ENCODE measurements at places on chromosomes 13 and 19.

- no peak for DNase-seq
Measured at GRCh38 chr13:31967155-31967554, 64.4 kb upstream of the FRY start.

DNA sequence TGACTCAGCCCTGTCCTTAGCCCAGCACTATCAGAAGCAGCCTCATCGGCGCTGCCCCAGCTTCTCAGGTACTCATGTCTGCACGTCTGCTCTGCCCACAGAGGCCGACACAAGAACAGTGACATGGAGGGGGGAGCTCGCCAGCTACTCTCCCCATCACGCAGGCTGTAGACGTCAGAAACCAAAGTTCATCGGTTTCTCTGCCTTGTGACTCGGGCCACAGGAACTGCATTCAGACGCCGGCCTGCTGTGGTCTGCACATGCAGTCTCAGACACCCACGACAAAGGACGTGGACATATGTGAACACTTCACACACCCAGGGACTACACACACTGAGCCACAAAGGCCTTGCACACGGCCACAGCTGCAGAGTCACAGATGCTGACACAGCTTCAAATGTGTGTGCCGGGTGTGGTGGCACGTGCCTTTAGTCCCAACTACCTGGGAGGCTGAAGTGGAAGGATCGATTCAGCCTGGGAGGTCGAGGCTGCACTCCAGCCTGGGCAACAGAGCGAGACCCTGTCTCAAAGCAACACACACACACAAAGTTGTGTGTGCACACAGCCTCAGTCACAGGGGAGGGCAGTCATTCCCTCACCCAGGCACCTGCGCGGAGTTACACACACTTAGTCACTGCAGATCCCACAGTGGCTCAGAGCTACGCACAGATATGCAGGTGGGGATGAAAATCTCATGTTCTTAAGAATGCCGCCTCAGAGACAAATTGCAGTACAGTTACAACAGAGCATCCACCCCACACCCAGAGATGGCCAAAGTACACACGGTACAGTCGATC is 4.9 kb upstream of the ZFP36 start:
- peak; percentile 26 for DNase-seq

DNA sequence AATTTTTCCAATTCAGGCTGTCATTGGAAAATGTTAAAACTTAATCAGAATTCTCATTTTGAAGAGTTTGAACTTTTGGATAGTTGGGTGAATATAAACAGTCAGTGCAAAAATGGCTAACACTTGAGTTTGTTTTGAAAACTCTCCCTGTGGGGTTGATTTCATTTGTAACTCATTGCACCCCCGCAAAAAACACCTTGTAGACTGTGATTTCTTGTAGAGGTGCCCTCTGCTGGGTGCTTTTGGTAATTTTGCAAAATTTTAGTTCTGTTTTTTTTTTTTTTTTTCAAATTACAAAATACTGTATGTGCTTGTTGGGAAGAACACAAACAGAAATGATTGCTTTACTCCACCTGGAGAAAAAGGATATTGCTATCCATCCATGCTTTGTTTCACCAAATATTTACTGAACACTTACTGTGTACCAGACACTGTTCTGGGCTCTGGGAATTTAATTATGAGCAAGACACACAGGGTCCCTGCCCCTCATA is 28.2 kb upstream of the GPI start:
- DNase-seq, result peak; percentile 50

DNA sequence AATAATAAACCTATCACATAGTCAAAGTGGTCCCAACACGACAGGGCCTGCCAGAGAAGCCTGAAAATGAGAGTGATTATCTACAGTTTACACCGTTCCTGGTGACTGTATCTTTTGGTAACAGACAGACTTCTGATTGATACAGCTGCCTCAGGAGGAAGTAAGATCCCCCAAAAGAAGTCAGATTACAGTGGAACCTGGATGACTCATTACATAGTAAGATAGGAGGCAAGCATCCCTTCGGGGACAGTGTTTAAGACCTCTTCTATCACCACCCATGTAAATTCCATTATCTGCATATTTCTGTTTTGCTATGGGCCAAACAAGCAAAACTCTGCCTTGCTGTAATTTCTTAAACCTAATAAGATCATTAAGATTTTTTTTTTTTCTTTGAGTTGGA is 44.0 kb upstream of the FLT1 start:
- no peak for DNase-seq

GRCh38 chr13:112469071-112469745 is 93.1 kb downstream of the SPACA7 start:
- DNase-seq, result no peak

DNA sequence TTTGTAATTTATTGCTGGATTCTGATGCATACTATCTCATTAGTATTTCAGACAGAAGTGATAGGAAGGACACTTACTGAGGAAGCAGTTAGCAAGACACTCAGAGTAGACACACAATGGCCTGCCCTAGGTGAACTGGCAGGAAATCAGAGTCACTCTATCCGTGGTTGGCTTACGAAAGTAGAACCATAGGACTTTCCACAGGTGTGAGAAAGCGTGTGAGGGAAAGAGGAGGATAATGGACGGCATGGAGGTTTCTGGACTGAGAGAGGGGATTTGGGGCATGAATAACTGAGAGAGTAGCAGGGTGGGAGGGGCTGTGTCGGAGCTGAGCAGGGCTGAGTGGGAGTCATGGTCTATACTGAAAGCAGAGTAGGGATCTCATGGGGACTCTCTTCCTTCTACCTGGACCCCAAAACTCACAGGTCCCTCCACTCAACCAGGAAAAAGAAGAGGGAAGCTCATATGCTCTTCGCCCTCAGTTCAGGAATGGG is 18.7 kb upstream of the EID2 start:
- DNase-seq, result no peak

GRCh38 chr13:60933638-60934037 is 482.0 kb downstream of the PCDH20 start:
- no peak for DNase-seq

GRCh38 chr13:102658660-102659059 is 36.2 kb downstream of the METTL21C start:
- no peak for DNase-seq

GRCh38 chr19:51654783-51655182 is 8.2 kb upstream of the SIGLEC14 start:
- DNase-seq, result no peak

DNA sequence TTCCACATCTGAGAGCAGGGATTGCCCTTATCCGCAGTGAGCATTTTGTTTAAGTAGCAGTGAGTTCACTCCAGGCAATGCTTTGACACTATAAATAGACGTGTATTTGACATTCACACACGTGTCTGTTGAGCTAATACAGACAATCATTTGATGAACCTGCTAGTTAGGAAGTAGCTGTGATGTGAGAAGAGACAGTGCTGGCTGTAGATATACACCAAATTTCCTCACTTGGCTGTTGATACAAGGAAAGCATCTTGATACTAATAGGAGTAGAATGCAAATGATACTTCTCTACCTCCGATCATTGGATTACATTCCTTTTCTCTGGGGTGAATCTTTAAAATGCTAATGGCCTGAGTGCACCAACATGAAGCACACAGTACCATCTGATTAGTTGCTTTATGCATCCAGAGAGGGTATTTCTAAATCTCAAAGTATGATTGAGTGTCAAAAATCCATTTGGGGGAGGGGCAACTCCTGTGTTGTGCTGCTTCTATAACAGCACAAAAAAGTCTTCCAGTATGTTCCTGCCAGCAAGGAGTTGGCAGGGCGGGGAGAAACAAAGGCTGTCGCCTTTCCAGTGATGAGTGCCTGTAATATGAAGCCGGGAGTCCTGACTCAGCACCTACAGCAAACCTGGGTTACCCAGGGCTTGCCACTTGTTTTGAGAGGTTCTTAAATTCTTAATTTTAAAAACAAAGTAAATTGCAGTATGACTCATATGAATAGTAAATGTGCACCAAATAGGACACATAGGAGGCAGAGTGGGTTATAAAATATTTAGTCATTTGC is 7.0 kb downstream of the CUL4A start:
- DNase-seq, result peak; percentile 60

- DNase-seq, result no peak
Measured at GRCh38 chr19:19662871-19663255, 613 bp downstream of the ATP13A1 start.

GRCh38 chr19:3664879-3665642 is 35.2 kb downstream of the PIP5K1C start:
- no peak for DNase-seq

DNA sequence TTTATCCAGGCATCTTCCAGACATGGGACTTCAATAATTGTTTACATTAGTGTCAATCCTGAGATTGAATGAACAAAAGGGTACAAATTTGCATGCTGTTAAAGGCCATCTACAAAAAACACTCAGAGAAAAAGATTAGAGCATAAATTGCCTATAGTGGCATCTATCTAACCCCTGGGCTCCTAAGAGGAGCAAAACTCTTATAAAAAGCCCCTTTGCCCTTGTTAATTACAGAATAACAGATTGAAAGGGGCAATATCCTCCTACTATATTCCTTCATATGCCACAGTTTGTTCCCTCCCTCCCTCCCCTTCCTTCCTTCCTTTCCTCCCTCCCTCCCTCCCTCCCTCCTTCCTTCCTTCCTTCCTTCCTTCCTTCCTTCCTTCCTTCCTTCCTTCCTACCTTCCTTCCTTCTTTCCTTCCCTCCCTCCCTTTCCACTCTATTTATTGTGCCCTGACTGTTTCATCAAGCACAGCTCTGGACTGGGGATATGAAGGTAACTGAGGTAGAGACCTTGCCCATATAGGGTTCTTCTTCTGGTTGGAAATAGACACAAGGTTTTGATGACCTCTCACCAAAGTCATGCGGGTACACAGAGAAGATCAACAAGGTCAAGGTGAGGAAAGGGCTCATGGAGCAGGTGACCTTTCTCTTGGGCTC is 49.5 kb downstream of the PCDH8 start:
- no peak for DNase-seq

- no peak for DNase-seq
Measured at GRCh38 chr13:40342461-40342860, 324.0 kb downstream of the FOXO1 start.

DNA sequence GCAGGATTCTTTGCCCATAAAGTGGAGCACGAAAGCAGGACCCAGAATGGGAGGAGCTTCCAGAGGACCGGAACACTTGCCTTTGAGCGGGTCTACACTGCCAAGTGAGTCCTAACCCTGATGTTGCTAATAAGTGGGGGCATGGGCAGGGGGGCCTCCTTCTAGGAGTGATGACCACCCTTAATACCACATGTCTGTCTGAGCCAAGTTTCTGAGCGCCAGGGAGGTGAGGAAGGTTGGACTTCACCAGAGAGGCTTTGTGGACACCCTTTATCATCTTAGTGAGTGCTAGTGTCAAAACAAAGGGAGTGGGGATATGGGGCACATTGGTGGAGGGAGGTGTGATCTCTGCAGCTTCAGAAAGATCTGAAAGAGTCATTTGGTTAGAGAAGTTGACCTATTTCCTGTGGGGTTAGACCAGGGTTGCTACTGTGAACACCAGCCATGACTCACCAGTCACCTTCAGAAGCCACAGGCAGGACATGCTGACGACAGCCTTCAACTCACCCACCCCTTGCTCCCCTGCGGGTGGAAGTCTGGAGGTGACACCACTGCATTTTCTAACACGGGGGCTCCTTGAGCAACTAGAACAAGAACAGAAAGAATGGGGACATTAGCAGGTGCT is 8.8 kb downstream of the ALOX5AP start:
- DNase-seq, result no peak

- DNase-seq, result no peak
Measured at GRCh38 chr19:5354403-5354802, 13.8 kb upstream of the PTPRS start.

GRCh38 chr19:17320435-17320834 is 11.1 kb downstream of the DDA1 start:
- DNase-seq, result no peak

DNA sequence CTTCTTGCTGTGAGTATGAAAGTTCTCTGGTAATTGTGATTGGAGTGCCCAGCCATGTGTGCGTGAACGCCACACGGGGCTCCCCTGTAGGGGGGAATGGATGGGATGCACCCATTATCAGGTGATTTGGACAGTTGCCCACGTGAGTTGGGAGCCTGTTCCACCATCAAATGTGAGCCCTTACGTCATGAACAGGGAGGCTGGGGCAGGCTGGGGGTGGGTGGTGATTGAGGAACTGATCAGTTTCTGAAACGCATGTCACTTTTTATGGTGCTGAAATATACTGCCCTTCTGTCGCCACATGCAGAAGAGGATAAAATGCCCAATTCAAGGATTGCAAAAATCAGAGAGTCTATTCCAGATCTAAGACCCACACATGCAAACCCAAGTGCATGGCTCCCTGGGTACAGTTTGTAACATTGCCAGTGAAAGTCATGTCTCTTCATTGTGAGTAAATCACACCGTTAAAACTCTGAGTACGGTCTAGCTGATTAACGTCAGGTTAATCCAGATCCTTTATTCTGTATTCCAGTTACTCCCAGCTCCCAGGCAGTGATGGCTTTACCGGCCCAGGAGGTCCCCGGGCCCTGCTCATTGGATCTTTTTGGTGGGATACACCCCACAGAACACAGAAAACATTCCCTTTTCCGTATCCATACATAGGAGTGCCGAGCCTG is 90.2 kb downstream of the RAB20 start:
- no peak for DNase-seq

- no peak for DNase-seq
Measured at GRCh38 chr13:109228211-109228610, 558.2 kb downstream of the IRS2 start.

All from G401 (cell line).